ENCODE measurements at places on chromosomes 2 and 18.

DNA sequence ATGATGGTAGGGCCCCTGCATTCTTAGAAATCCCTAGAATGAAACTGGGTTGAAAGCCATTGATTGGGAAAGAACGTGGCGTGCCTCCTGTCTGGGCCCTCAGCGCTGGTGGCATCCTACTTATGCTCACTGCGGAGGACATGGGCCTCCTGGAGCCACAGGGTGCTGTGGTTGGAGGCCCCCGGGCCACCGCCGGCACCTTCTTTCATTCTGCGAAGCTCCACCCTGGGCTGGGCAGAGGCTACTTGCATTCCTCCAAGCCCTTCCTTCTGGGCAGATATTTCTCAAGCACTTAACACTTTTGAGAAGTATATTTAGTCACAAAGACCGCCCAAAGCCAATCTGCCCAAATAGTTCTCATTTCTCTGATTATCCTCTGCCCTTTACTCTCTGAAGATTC lies 311.9 kb downstream of the MYCN start:
- DNase-seq = no peak

GRCh38 chr18:74541703-74542555 lies 7.6 kb downstream of the CNDP1 start:
- DNase-seq = no peak

DNA sequence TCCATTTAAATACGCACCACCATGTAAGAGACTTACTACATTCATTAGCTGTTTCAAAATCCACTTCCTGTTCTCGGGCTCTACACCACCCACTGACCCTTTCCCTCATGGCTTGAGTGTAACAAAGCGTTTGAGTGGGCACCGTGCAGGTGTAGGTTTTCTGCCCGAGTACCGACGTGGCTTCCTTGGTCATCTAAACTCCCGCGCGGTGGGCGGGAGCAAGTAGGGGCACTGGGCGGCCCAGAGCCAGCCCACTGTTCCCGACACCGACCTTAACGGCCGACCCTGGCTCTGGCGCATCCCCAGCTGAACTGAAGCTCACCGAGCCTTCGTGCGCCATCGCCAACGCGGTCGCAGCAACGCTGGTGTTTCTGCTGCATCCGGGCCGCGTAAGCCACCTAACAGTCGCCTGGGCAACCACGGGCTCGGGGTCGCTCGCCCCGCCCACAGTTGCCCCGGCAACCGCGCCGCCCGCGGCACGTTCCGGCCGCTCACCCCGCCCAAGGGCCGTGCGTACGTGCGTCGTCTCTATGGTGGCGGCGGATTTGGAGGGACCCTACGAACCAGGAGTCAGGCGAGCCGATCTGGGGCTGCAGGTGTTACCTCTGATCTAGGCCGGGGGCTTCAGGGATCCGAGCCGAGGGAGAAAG lies at the start of the genes C2orf81 and WDR54:
TSS of gene C2orf81 (minus strand) at position 399 of the 650 bp plus-strand sequence. CDS start at position 340, 59 bp downstream.
TSS of gene WDR54 (plus strand) at position 510 of the 650 bp plus-strand sequence. CDS start 424 bp downstream, outside the sequence.
- peak; percentile 89 for DNase-seq

GRCh38 chr2:8799004-8799403 lies 38.4 kb downstream of the KIDINS220 start:
- DNase-seq = no peak

- no peak for DNase-seq
Measured at GRCh38 chr2:176018708-176019107, 16.6 kb upstream of the LNPK start.

All from stimulated activated CD4-positive, alpha-beta T cell treated with anti-CD3 and anti-CD28 coated beads, Interleukin-15, amount 100 ng/mL, for 48 hours (primary cell).